ENCODE measurements at places on chromosomes 16 and 17. TPM values are rescaled to one million over a fixed set of nuclear protein-coding genes. Genes with fewer than 3 reads are reported as not detected.

Gene CCL1
- total RNA-seq: 0.47 TPM

Gene PRAC1
- not detected for total RNA-seq

Gene SLFN12L
- total RNA-seq: not detected

Gene ABCC11
- 0.16 TPM for total RNA-seq

Gene TM4SF5
- total RNA-seq: not detected

Gene KRTAP16-1
- total RNA-seq: not detected

Gene SULT1A1
- 7.3 TPM for total RNA-seq

Gene KRTAP4-5
- total RNA-seq: not detected

Gene MYH13
- total RNA-seq: not detected

Gene HLF
- 15.1 TPM for total RNA-seq

Gene SPNS3
- total RNA-seq: 0.47 TPM

Gene XAF1
- total RNA-seq: 2.5 TPM

Gene BCAR1
- 15.4 TPM for total RNA-seq

Gene KRTAP3-2
- not detected for total RNA-seq

Gene CDK5R1
- 255 TPM for total RNA-seq

Gene KIFC3
- 44.6 TPM for total RNA-seq

Gene NPIPB6
- total RNA-seq: not detected

Gene SLFN12
- total RNA-seq: 4.1 TPM

Gene MILR1
- 2.2 TPM for total RNA-seq

Gene GGA3
- total RNA-seq: 17.6 TPM

Gene RMI2
- total RNA-seq: 4.1 TPM

Gene C16orf89
- 5.0 TPM for total RNA-seq

Gene PLA2G10
- total RNA-seq: not detected

Gene TP53TG3
- not detected for total RNA-seq

Gene PPM1E
- total RNA-seq: 55.1 TPM

Gene CD300LB
- not detected for total RNA-seq

Gene KRT17
- 0.31 TPM for total RNA-seq

Gene SF3B3
- total RNA-seq: 87.3 TPM

Gene SEZ6L2
- total RNA-seq: 32.1 TPM

Gene ZFHX3
- total RNA-seq: 2.3 TPM

Gene EFCAB13
- total RNA-seq: 16.8 TPM

Gene P2RX1
- not detected for total RNA-seq
